ENCODE measurements at places on chromosomes 16 and 17.
A peak's percentile ranks its signal among the peaks of the same experiment; 100 is the strongest.

GRCh38 chr17:44642834-44643233, 13.4 kb upstream of the MEIOC start:
- no peak for DNase-seq

GRCh38 chr16:80033783-80034468, 433.4 kb upstream of the MAF start:
- DNase-seq: no peak

- peak; percentile 80 for DNase-seq
Observed at GRCh38 chr16:88705076-88705684, 1.0 kb downstream of the RNF166 start.

DNA sequence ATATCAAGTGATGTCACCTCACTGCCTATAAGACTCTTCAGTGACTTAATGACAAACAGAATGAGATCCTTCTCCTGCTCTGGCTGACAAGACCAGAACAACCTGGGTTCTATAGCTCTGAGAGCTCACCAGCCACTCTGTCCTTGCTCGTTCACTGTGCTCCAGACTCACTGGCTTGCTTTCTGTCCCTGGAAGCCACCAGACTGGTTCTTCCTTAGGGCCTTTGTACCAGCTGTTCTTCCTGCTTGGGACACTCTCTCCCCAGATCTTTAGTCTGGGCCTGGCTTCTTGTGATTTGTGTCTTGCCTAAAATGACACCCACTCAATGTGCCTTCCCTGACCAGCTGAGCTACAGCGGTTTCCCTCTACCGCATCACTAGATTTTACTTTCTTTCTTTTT, 76.1 kb downstream of the FTO start:
- no peak for DNase-seq

GRCh38 chr16:50910736-50911100, 168.8 kb downstream of the CYLD start:
- no peak for DNase-seq

DNA sequence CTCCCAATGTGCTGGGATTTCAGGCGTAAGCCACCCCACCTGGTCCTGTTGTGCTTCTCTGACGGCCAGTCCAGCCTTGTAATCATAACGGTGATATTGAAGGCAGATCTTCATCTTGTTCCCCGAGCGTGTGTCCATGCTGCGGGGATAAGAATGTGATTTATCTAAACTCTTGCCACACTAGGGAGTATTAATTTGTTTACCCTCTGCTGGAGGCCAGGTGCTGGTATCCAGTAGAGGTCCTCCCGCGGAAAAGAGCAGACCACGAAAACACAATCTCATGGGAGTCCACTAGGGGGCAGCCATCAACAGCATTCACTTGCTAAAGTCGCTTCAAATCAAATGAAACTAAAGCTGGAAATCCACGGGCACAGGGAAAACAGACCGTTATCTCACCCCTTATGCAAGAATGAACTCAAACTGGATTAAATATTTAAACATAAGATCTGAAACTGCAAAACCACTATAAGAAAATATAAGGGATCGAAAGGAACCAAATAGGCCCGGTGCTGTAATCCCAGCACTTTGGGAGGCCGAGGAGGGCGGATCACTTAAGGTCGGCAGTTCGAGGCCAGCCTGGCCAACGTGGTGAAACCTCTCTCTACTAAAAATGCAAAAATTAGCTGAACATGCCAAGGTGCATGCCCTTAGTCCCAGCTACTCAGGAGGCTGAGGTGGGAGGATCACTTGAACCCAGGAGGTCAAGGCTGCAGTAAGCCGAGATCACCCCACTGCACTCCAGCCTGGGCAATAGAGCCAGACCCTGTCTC, 22.3 kb upstream of the RBBP6 start:
- peak; percentile 85 for DNase-seq

- DNase-seq: no peak
Observed at GRCh38 chr17:55632236-55632635, 90.4 kb downstream of the TMEM100 start.

DNA sequence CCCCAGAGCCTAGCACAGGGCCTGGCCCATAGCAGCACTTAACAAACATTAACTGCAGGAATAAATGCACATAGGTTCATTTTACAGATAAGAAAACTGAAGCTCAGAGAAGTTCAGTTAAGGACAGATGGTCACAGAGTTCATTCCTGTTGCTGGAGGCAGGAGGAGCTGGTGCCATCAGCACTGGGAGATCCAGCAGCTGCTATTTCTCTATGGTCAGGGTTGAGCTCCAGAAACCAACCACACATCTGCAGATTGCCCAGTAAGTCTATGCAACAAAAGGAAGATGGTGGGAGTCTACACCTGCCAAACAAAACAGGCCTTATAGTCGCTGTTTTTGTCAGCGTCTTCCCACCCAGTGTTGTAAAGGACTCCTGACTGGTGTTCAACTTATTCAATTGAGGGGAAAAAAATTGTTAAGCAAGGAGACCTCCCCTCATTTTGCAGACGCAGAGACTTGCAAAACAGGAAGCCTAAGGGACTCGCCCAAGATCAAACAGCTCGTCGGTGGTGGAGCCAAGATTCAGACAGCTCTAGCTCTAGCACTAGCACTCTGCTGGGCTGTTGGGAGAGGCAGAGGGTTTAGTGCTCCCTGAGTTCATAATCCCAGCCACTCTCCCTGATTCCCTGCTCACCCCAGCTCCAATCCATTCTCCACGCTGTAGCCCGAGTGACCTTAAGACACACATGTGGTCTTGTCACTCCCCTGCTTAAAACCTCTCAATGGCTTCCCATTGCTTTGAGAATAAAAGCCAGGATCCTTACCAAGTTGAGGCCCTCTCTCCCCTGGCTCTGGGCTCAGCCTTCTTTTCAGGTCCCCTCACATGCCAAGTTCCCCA, 9.0 kb downstream of the NOG start:
- DNase-seq: no peak

DNA sequence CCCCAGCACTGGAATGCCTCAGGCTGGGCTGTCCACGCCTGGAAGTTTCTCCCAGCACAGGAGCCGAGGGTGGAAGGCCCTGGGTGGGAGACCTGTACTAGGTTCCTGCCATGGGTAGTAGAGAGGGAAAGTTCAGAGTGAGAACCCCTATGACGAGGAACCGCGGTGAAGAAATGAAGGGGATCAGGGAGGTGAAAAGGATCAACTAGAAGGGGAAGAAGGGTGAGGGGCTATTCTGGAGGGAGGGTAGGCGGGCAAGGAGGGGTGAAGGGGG, 5.4 kb downstream of the HIC1 start:
- DNase-seq: no peak

GRCh38 chr16:79751471-79752184, 151.1 kb upstream of the MAF start:
- DNase-seq: no peak

DNA sequence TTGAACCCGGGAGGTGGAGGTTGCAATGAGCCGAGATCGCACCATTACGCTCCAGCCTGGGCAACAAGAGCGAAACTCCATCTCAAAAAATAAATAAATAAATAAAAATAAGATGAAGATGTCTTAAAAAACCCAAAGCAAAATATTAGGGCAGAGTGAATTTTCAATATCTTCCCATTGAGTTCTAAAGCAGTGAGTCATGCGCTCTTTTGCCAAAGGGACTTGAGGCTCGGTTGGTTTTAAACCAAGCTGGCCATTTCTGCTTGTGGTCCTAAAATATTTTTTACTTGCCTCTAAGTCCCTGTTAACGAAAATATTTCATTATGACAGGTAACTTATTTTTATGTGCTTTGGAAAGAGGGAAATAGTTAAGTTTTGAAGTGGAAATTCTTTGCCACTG, 4.7 kb downstream of the PAFAH1B1 start:
- no peak for DNase-seq

- no peak for DNase-seq
Observed at GRCh38 chr16:87682852-87683399, 80.6 kb downstream of the JPH3 start.

Measured in inflammatory macrophage treated with lipopolysaccharide for 4 hours (primary cell).